ENCODE measurements at places on chromosomes 3 and 15. TPM values are rescaled to one million over a fixed set of nuclear protein-coding genes. Genes with fewer than 3 reads are reported as not detected.

The PTH1R gene
- total RNA-seq: 16.1 TPM

The CHRM5 gene
- total RNA-seq: not detected

The MME gene
- total RNA-seq: 9.0 TPM

The TNFAIP8L3 gene
- 0.98 TPM for total RNA-seq

The ZNF80 gene
- not detected for total RNA-seq

The HRG gene
- total RNA-seq: not detected

The CCDC191 gene
- total RNA-seq: 0.49 TPM

The GMPPB gene
- total RNA-seq: 72.4 TPM

The MUC4 gene
- total RNA-seq: 0.25 TPM

The GLT8D1 gene
- 56.9 TPM for total RNA-seq

The GOLGA8J gene
- total RNA-seq: not detected

The TRPM1 gene
- total RNA-seq: not detected

Data from mesangial cell (primary cell).